Stimulated activated CD4-positive, alpha-beta T cell treated with anti-CD3 and anti-CD28 coated beads, Interleukin-12 subunit alpha, Interleukin-12 subunit beta, amount 100 ng/mL, for 24 hours (primary cell): ENCODE measurements at places on chromosomes 6 and 20.

DNA sequence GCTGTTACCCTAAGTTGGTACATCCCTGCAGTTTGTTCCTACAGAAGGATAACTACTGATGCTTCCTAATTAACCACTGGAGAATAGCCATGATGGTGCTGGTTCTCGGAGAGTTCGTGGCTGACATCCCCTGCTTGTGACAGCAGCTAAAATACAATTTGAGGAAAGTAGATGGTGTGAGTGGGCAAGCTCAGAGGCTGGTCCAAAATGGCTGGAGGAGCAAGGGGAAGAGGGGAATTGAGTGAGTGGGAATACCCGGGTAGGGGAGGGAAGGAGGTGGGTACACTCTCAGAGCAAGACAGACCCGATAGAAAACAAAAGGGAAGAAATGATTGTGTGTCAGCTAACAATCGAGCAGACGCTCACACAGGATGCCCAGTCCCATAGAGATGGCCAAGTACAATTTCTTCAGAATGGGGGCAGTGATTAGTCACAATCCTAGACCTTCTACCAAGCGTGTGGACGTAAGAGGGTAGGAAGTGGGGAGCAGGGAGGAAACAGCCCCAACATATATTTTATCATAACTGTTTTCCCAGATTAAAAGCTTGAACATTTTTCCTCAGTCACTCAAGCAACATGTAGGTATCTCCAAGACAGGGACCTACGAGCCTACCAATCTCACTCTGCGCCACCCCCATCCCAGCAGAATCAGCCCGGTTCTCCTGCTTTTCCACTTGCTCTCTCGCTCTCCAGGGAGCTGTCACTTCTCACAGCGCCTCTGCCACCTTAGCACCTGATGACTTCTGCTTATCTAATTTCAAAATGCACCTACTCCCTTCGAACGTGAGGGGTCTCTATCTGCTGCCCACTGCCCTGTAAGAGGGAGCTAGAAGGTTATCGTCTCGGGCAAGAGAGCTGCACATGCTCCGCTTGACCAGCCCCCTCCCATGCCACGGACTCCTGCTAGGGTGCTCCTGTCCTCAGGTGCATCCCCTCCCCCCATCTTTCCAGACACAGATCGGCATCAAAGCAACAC, 26.2 kb downstream of the RIPOR2 start:
- no peak for DNase-seq

DNA sequence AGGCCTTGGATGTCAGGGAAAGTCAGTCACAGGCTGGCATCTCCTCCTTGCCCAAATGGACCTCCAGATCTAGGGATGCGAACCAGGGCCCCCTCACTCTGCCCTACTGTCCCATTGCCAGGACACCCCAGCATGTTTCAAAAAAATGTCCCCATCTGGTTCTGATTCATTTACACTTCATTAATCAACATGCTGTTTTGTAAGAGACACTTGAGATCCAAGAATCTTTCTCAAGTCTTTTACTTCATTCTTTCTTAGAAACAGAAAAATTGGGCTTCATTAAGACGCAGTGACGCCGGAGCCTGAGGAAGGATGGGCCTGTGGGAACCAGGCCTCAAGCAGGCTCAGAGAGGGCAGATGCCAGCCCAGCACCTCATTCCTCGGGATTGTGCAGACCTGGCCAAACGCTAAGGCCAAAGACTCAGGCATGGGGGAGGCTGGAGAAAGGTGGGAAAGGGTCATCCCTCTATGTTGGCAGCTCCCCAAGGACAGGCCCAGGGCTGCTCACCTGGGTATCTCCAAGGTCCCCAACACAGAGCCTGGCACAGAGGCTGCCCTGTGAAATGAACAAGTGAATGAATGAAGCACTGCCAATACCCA, 3.8 kb downstream of the RSPO4 start:
- DNase-seq, result no peak

DNA sequence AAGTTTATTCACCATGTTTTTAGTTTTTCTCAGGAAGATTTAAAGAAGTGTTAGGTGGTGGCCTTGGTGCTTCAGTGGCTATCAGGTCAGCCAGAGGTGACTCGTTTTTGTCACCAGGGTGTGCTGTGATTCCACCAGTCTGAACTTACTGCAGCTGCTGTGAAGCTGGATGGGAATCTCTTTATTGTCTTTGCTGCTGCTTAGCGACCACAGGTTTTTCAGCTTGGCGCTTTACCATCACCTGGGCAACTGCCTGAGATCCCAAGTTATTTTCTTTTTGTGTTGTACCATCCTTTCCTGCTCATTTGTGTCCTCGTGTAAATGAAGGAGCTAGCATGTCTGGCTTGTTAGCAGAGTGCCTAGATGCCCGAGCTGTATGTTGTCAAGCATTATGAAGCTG, 146.9 kb downstream of the MACROD2 start:
- no peak for DNase-seq

- DNase-seq, result no peak
Measured at GRCh38 chr6:19866985-19867627, 29.9 kb downstream of the ID4 start.

DNA sequence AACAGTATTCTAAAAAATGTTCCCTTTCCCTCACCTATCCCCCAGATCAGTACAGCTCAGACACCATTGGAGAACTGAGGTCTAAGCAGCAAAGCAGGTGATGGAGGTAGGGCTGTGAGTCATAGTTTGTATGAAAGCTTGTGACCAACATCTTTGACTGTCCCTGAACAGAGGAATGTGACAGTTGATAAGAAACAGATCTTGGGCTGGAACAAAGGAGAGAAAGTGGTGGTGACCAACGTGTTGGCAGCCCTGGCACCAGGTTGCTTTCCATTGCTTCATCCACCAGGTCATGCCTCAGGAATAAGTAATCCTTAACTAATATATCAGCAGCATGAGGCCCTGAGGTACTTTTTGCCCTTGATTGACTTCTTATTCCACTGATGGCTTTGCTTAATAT, 19.9 kb upstream of the CRIP3 start:
- no peak for DNase-seq

DNA sequence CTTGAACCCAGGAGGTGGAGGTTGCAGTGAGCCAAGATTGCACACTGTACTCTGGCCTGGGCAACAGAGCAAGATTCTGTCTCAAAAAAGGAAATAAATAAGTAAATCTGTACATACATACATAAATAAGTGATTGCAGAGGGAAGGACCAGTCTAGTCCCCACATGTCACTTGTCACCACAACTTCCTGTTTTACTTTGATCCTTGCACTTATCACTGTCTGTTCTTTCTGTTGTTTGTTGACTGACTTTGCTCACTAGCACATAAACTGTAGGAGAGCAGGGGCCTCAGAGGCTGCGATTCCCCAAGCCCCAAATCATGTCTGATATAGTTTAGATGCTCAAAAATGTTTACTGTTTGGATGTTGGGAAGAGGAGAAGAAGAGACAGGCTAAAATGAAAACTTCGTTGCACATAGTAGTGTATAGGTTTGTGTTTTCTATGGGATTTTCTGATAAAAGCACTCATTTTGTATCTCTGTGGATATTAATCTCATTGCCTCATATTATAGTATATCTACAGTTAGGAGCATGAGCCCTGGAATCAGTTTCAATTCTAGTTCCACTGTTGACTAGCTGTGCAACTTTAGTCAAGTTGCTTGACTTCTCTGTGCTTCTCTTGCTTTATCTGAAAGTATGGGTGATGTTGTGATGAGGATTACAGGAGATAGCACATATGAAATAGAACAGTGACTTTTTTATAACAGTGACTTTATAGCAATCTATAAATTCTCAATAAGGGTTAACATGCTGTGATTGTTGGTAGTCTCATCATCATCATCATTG, 165.0 kb downstream of the TBC1D7 start:
- no peak for DNase-seq

GRCh38 chr6:16690608-16691142, 70.6 kb downstream of the ATXN1 start:
- no peak for DNase-seq

DNA sequence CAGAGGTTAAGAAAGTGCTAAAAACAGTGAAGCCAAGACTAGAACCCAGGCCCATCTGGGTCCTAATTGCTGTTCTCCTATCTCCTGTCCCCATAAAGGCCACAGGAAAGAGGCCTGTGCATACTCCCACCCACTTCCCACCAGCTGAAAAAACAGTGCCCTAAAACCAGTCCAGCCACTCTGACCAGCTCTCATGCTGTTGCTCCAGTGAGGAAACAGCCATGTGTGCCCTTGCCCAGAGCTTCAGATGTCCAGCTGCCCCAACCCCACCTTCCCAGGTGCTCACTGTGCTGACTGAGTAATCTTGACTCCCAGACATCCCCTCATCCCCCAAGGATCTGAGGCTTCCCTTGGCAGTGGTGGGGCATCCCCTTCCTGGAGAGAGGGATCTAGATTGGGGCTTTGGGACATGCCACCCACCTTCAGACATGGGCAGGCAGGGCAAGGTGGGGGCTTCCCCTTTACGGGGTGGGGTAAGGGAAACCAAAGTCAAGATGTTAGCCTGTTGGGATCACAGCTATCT, 28.7 kb downstream of the KCNK5 start:
- DNase-seq, result no peak

DNA sequence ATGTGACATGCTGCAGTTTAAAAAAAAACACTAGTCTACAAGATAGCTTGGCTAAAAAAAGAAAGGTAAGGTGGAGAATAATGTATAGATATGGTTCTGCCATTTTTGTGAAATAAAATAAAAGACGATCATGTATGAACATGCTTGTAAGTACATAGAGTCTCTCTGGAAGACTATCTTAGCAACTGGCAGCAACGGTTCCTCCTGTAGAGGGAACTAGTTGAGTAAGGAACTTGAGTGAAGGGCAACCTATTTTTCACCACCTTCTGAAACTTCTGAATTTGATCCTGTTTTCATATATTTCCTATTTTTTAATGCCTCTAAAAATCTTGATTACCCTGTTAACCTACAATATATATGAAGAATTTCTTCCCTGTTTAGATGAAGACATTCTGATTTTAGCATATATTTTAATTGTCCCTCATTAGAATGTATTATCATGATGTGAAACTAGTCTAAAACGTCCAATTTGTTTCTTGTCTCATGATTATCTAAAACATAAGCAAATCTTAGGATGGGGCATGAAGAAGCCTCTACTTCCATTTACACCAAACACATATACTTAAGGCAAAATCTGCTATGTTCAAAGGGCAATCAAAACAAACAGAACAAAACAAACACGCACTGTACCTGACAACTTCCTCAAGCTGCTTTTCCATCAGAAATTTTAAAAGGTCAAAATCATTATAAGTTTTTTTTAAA, 202.5 kb downstream of the ISM1 start:
- DNase-seq, result no peak

GRCh38 chr6:37056439-37057127, 51.1 kb downstream of the FGD2 start:
- no peak for DNase-seq

DNA sequence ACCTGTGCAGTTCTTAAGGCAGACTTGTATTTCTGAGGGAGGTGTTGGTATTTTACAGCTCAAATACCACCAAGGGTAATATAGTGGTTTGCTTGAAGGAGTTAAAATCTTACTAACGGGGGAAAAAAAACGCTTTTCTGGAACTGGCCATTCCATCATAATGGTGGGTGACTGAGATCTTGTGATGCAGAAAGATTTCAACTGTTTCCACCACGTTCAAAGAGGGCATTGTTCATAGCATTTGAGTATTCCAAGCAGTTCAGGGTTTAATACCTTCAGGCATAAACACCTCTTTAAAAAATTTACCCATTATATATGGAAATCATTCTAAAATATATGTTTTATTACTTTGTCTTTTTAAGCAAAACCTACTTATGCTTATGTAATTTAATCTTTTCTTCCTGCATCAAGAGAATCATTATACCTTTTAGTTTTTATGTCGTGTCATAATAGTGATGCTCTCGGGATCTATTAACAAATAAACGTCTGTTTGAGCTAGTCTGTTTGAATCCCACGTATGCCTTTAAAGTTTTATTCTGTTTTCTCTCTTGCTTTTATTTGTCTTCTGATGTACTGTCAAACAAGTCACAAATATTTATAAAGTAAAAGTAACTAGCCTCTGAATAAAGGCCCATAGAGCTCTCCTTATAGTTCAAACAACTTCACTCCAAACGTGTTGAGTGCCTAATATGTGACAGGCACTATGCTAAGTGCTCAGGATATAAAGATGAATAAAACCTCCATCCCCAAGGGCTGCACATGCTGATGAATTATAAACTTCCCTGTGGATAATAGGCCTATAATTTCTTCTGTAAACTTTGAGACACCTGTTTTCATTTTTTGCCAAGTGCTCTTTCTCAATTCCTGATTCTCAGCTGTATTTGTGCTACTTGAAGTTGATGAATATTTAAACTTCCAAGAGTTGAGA, 298.8 kb upstream of the FERMT1 start:
- no peak for DNase-seq

DNA sequence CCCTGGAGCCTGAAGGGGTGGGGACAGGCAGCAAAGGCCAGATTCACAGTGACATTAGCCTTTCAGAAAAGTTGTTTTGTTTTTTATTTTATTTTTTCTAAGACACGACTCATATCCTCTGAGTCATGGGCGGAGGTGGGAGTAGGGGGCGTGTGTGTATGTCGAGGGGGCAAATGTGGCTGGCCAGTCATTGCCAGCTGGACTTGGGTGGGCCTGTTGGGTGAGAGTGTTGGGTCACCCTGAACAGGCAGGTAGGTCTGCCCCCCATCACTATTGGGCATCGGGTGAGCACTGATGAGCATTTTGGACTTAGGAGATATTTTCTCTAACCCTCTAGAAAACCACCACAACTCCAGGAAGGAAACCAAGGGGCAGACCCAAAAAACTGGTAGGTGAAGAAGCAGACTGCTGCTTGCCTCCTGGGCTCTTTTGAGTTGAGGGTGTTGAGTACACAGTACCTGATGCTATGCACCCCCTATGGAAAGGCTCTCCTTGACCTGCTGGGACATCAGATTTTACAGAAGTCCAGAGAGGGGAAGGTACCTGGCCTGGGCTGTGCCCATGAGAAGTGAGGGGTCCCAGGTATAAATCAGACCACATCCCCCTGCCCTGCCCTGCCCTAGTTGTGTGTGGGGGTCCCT, 5.6 kb downstream of the SMIM29 start:
- DNase-seq, result no peak

DNA sequence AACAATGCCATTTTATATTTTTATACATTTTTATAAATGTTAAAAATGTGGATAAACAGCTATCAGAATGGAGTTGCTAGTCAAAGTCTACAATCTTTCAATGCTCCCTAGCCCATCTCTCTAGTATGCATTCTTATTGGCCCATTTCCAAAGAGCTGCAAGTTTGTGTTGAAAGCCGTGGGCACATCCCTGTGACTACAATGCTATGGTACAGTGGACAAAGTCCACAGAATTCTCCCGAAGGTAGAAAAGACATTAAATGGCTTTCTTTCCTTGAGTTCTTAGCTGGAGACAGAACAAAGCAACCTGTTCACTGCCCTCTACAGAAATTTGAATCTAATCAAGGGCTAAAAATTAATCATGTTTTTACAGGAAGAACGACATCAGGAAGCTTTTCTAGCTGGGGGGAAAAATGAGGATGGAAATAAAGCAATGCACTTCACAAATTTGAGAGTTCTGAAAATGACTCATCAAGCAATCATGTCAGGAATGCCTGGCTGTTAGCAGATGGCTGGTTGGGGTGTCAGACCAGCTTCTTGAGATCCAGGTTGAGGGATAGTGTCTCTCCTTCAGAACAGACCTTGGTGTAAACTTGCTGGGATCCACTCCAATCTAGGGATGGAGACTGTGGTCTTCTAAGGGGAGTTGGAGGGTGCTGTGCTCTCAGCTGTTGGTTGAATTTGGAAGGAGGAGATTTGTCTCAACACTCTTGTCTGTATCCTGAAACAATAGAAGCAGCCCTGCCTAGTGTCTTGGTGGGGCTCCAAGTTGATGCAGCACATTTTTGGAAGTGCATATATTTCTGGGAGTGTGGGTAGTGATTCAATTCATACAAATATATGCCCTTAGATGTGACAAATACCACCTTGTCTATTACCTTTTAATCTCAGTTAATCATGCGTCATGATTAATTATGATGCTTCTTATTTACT, 143.4 kb upstream of the PHACTR1 start:
- DNase-seq, result no peak

GRCh38 chr20:13382786-13383185, 161.7 kb downstream of the ISM1 start:
- DNase-seq, result no peak
